Activated naive CD4-positive, alpha-beta T cell treated with anti-CD3 and anti-CD28 coated beads, Interleukin-2, amount 50 U/mL, for 16 hours (primary cell): ENCODE measurements at places on chromosomes 7 and 10.

- no peak for DNase-seq
Observed at GRCh38 chr10:69659241-69660038, 29.4 kb downstream of the FAM241B start.

- no peak for DNase-seq
Observed at GRCh38 chr10:16905320-16905719, 88.1 kb upstream of the RSU1 start.

GRCh38 chr7:49623943-49624342 is 149.5 kb upstream of the VWC2 start:
- DNase-seq, result no peak

GRCh38 chr7:55019691-55020465 is 1.1 kb downstream of the EGFR start:
- DNase-seq, result no peak

DNA sequence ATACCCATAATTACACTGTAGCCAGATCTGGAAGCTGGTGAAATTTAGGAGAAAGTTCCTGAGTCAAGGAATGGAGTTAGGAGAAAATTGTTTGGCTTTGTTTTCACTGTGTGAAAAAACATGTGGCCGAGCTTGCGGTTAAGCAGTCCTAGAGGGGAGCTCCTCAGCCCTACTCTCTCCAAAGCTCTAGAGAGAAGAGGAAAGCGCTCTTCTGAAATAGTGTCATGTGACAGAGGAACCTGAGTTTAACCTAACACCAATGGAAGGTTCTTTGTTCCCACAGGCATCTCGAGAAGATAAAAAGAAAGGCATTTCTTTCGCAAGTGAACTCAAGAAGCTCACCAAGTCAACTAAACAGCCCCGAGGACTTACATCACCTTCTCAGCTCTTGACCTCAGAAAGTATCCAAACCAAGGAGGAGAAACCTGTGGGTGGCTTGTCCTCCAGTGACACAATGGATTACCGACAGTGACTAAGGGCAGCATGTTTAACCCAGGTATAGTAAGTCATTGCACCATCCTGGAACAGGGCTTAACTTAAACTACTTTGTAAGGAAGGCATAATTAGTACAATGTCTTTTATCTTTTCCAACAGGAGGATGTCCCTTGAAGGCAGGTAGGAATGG is 38.0 kb downstream of the NOC3L start:
- no peak for DNase-seq

DNA sequence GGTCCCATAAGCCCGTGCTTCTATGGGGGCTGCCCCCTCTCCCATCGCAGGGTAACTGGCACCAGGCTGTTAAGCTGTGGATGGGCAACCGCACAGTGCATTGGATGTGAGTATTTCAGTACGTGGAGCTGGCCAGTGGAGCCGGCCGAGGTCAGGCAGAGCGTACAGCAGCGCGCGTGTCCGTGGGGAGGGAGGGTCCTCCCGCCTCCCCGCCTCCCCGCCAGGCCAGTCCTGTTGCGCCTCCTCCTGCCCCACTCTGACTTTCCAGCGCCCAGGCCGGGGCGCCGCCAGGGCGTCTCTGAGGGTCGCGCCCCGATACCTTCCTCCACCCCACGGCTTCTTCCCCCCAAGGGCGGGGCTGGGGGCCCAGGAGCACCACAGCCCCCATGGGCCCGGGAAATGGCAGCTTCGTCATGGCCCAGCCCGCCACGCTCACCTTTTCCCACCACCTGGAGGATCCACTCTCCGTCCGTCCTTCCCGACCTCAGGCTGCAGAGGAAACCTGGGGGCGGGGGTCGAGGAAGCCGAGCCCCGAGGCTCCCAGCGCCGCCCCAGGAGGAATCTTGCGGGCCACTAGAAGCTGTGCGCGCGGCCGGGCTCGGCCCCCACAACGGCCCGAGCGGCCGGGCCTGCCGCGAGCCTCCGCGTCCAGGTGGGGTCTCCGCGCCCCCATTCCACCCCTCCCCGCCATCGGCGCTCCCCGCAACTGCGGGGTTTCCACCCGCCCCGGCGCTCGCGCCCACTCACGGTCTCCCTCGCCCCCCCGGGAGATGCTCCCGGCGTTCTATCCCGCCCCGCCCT is 831 bp upstream of the PFKP start:
- no peak for DNase-seq

- DNase-seq, result no peak
Observed at GRCh38 chr7:120979765-120980499, 8.6 kb upstream of the CPED1 start.

GRCh38 chr10:62433901-62434300 is 59.7 kb downstream of the ZNF365 start:
- no peak for DNase-seq

GRCh38 chr10:78044179-78044578 is 10.5 kb downstream of the RPS24 start:
- no peak for DNase-seq

- no peak for DNase-seq
Observed at GRCh38 chr7:122864838-122865237, 21.4 kb downstream of the CADPS2 start.

- no peak for DNase-seq
Observed at GRCh38 chr7:95535662-95536061, 49.9 kb downstream of the ASB4 start.
